Activated effector memory CD4-positive, alpha-beta T cell treated with Interleukin-2 at 50 U/mL for 16 hours (primary cell): ENCODE measurements at places on chromosomes 4 and X.

- no peak for DNase-seq
These were observed 78.0 kb downstream of the PRDM5 start for GRCh38 chr4:120844528-120844921.

DNA sequence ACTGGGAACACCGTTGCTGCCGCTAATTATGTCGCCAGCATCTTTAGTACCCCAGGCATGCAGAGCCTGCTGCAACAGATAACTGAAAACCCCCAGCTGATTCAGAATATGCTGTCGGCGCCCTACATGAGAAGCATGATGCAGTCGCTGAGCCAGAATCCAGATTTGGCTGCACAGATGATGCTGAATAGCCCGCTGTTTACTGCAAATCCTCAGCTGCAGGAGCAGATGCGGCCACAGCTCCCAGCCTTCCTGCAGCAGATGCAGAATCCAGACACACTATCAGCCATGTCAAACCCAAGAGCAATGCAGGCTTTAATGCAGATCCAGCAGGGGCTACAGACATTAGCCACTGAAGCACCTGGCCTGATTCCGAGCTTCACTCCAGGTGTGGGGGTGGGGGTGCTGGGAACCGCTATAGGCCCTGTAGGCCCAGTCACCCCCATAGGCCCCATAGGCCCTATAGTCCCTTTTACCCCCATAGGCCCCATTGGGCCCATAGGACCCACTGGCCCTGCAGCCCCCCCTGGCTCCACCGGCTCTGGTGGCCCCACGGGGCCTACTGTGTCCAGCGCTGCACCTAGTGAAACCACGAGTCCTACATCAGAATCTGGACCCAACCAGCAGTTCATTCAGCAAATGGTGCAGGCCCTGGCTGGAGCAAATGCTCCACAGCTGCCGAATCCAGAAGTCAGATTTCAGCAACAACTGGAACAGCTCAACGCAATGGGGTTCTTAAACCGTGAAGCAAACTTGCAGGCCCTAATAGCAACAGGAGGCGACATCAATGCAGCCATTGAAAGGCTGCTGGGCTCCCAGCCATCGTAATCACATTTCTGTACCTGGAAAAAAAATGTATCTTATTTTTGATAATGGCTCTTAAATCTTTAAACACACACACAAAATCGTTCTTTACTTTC, 1.8 kb downstream of the UBQLN2 start:
- no peak for DNase-seq

- no peak for DNase-seq
These were observed 621.0 kb downstream of the TECRL start for GRCh38 chr4:63788271-63788670.

DNA sequence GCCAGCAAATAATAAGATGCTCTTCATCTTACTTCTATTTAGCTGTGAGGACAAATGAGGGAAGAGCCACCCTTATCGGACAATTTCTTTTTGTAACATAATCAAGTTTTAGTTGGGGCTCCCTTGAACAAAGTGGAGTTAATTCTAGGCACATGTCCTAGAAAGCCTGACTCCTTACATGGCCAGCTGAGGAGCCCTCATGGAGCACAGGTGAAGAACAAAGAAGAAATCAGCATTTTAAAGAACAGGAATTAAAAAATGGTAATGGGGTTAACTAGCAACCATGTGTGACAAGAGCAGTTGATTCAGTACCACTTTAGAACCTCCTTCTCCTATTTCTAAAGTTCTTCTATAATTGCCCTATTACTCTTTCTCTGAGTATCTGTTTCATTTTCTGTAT, 15.9 kb downstream of the GPR82 start:
- no peak for DNase-seq

DNA sequence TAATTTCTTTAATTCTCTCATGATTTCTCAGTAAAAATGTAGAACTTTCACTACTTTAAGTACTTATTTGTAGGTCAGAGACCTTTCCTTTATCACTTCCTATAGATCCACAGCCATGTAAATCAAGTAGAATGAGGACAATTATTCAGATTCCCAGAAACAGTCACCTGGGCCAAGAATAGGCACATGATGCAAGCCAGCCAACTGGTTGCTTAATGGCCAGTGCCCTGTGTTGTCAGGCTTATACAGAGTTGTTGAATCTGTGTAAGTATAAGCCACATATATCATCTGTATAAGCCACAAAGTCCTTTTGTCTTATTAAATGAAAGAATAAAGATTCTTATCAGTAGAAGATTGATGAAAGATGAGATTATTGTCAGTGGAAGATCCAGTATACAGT, 5.2 kb downstream of the BANK1 start:
- DNase-seq: no peak

DNA sequence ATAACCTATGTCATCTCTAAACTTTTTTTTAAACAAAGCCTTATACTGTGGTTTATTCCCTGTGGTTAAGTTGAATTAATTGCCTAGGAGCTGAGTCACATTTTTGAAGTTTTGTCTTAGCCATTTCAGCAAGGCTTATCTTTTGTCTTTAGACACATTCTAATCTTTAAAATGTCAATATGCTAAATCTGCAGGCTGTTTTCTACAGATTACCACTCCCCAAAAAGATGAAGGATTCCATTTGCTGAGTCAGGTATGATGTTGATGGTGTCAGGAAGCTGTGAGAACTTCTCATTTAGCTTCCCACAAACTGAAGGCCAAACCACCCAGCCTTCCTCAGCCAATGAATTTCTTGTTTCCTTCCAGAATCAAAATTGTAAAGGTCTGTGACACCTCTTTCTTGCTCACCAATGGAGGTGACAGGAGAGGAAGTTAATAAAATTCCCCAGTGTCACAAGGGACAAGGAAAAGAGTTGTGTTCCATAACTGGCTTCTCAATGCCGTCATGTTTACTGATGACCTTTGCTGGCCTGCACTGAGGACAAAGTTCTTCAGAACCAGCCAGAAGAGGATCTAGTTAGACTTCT, 3.7 kb upstream of the CXCL6 start:
- DNase-seq: no peak

DNA sequence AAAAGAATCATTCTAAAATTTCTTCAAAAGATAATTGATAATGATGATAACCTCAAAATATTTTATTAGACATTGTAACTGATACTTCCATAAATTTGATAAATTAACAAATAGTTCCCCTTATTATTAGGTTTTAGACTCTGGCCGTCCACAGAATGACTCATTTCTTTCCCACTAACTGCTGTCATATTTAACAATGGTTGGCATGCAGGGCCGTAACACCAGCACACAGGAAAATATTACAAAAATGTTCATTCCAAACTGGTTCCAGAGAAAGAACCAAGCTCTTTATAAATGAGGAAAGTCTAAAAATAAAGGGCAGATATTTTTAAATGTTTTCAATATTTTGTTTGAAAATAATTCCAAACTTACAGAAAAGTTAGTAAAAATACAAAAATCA, 28.2 kb downstream of the WDFY3 start:
- DNase-seq: no peak

DNA sequence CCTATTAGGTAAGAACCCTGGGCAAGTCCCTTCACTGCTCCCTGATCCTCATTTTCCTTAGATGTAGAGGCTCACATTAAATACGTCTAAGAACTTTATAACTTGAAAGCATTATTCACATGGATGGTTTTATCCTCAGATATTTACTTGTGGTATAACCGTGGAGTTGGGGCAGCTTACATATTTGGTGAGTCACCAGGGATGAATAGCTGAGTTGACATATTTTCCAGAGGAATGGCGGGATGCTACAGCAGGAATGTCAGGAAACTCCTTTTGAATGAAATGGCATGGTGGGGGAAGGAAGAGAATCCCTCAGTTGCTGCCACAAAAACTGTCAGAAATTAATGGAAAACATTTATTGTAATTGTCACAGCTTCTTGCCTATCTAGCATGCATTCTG, 165.3 kb upstream of the RPS6KA3 start:
- DNase-seq: no peak

DNA sequence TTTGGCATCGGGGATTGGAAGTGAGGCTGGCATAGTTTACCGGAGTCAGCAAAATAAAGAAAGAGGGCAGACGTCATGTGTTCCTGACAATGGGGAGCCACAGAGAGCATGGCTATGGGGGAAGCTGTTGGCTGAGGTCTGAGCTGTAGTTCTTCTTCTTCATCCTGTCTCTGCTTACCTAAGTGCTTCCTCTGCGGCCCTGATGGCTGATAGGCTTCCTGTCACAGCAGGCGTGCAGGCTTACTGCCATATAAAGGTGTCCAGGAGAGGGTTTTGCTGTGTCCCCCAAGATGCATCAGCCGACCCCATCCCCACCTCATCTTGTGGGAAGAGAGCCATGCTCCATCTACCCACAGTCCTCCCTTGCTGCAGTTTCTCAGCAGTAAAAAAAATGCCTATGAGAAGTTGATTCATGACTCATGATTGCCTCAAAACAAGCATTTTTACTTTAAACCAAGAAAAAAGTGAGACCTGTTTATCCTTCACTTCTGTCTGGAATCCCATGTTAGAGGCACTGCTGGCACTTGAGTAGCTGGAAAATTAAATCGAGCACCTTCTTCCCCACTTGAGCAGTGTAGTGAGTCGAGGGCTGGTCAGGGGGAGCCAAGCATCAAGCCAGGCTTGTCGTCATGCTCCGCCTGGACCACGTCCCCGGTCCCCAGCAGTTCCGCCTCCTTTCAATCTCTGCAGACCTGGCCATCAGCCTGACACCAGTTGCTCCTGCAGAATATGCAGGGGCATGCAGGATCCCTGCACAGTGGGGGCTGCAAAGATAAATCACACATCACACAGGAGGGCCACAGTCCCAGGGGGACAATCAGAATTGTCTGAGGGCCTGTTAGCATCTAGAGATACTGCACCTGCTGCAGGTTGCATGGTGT, 237.8 kb downstream of the EVC2 start:
- DNase-seq: no peak

DNA sequence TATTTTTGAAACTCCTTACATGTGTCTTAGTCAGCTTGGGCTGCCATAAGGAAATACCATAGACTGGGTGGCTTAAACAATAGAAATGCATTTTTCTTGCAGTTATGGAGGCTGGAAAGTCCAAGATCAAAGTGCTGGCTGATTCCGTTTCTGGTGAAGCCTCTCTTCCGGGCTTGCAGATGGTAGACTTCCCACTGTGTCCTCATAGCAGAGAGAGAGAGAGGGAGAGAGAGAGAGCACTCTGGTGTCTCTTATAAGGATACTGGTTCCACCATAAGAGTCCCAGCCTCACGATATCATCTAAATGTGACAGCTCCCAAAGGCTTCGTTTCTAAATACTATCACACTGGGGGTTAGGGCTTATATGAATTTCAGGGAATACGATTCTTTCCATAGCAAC, 39.7 kb downstream of the ENPEP start:
- DNase-seq: no peak

GRCh38 chr4:2865196-2865780, 21.6 kb downstream of the ADD1 start:
- DNase-seq: no peak

DNA sequence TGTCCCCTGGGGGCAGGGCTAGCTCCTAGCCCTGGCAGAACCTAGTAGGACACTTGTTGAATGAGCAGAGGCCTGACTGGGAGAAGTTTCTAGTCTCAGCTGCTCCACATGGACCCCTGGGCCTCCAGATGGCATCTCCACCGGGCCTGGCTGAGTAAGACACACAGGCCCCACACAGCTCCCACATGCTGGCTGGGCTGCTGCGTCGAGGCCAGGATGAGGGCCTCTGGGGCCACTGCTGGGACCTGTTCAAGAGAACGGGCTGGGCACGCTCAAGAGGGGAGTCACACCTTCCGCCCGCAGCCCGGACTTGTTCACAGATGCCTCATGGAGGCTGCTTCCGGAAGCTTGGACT, 4.2 kb upstream of the HGFAC start:
- no peak for DNase-seq

- DNase-seq: no peak
These were observed 147.5 kb upstream of the TTC29 start for GRCh38 chr4:147093206-147093605.

DNA sequence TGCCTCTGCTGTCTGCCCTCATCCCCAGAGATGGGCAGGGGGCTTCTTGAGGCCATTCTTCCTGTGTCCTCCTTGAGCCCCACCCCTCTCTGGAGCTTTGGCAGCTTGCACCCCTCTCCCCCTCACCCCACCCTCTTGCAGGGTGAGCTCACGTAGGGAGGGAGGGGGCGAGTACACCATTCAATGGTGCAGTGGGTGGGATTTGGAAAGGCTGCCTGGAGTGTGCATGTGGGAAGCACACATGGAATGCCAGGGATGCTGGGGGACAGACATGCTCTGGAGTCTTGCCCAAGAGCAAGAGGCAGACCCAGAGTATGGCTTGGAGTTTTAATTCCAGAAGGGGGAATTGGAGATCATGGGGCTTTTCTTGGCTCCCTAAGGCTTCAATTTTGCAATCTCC, 5.6 kb downstream of the PAK3 start:
- DNase-seq: no peak

- DNase-seq: no peak
These were observed 93.7 kb upstream of the DHRSX start for GRCh38 chrX:2594491-2594890.

- DNase-seq: no peak
These were observed 1655.8 kb upstream of the TENM3 start for GRCh38 chr4:180587379-180587778.

DNA sequence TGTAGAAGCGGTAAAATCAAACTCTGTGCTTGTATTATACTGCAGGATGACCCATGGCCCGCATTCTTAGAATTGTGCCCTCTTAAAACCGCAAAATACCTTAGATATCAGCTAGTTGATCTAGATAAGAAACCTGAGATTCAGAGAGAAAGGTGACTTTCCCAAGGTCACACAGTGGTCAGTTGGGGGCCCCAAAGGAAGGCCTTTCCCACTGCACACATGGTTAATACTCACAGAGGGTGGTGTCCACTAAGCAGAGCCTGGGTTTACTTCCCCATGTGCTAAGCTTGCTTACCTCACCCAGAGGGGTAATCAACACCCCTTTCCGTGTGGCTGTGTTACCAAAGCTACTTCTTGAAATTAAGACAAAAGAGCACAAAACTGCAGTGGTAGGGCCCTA, 66.3 kb downstream of the RBM47 start:
- DNase-seq: no peak

- DNase-seq: no peak
These were observed 60.2 kb upstream of the RPS6KA6 start for GRCh38 chrX:84248226-84248625.

DNA sequence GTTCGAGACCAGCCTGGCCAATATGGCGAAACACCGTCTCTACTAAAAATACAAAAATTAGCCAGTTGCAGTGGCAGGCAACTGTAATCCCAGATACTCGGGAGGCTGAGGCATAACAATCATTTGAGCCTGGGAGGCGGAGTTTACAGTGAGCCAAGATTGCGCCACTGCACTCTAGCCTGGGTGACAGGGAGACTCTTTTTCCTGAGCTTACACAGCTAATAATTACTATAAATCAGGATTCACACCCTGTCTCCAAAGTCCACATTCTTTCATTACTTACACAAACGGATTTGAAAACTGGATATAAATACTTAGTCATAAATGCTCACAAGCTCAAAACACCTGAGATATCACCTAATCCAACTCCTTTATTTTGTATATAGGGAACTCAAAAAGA, 151.6 kb downstream of the LRBA start:
- DNase-seq: no peak
